Hepatic stellate cell (primary cell): ENCODE measurements at places on chromosomes 11 and 22.

DNA sequence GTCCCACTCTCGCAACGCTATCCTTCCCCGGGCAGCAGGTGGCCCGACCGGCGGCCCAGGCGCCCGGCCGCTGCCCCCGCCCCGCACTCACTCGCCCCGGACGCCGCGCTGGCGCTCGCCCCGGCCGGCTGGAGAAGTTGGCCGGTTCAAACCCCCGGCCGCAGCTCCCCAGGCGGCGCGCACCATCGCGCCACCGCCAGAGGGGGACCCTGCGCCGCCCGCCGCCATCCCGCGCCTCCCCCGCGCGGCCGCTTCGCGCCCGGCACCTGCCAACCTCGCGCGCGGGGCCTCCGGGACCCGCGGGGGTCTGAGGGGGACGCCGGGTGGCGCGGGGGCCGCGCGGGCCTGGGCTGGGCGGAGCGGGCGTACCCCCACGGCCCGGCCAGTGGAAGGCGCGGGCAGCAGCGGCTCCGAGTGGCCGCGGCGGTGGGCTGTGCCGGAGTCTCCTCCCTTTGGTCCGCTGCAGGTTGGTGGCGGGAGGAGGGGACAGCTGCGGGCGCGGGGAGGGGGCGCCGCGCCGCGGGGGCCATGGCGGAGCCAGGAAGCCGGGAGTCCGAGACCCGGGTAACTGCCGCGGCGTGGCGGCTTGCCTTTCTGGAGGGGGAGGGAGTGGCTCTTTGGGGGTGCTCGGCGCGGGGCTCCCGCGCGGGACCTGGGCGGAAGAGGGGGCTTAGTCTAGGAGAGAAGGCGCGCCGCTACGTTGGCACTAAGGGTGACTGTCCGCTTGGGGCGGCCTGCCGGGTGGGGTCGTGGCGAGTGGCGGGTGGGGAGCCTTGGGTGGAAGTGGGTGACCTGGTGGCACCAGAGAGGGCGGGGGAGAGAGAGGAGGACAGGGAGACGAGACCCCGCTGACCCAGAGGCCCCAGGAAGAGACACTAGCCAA is at the start of the genes MPST and TST:
TSS of gene MPST (plus strand) at position 434 of the 883 bp plus-strand sequence. CDS start at position 529, 95 bp downstream.
TSS of gene TST (minus strand) at position 139 of the 883 bp plus-strand sequence. CDS start 715 bp downstream, outside the sequence.
- peak; percentile 89 for DNase-seq

DNA sequence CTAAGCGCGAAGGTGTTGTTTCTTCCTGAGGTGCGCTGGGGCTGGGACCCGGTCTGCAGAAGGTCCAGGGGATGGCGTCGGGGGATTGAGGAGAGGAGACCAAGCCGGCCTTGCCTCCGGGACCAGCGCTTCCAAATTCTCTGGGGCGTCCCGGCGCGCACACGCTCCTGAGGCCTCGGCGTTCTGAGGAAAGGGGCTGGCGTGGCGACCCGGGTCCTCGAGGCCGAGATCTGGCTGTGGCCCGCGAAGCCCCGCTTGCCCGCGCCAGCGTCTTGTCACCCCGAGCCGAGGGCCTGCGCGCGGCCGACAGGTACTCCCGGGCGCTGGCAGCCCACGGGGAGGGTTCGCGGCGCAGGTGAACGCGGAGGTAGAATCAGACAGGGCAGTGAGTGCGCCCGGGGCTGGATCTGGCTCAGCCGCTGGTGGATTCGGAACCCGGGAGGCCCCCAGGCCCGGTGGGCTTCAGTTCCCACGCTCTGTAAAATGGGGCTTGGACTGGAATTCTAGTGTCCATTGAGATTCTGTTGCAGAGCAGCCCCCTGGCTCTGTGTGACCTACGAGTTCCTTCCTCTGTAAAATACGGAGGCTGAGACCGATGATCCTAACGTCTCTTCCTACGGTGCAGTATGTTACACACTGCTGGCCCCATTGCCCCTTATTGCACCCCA is 14.7 kb downstream of the SSH3 start:
- DNase-seq, result no peak

DNA sequence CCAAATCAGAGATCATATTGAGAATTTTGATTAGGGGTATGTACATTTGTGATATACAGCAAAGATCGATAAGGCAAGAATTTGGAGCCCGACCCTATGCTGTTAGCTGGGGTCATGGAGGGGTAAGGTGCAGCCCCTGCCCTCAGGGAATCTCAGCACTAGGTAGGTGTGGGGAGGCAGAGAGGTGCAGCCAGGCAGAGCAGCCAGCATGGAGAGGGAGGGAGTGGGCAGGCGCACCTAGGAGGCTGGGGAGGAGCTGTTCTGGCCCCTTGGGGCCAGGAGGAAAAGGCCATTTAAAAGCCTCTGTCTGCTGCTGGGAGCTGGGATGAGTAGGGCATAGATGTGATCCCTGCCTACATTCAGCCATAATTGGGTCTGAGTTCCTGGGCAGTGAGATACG is 293.0 kb downstream of the TBC1D22A start:
- no peak for DNase-seq

DNA sequence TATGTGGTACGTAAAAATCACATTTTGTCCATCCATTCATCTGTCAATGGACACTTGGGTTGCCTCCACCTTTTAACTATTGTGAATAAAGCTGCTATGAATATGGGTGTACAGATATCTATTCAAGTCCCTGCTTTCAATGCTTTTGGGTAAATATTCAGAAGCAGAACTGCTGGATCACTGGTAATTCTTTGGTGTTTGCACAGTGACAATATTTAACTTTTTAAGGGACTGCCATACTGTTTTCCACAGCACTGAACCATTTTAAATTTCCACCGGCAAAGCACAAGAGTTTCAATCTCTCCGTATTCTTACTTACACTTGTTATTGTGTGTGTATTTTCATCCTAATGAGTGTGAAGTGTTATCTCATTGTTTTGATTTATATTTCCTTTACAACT is 79.4 kb downstream of the RBFOX2 start:
- DNase-seq, result no peak
